ENCODE measurements at places on chromosomes 6 and 20. TPM values are rescaled to one million over a fixed set of nuclear protein-coding genes. Genes with fewer than 3 reads are reported as not detected.

Gene ALDH8A1
- total RNA-seq: 1.2 TPM

Gene NKX2-4
- total RNA-seq: not detected

Gene PACSIN1
- total RNA-seq: 0.30 TPM

DNA sequence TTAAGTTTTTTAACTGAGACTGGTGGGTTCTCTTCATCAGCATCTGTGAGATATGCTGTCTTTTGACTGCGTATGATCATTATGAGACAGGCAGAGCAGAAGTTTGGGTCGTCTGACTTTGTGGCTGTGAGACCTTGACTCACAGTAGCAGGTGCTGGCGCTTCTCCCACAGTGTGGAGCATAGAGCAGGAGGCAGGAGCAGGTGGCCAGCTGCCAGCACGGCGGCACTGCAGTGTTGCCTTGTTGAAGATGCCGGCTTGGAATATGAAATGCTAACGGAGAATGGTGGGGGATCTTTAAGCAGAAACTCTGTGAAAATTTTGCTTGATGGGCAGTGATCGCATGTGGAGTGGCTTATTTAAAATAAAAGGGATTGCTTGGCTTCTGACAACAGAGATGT lies 105.0 kb downstream of the TIAM2 start:
- no peak for DNase-seq

Gene C6orf52
- 8.2 TPM for total RNA-seq
